ENCODE measurements at places on chromosomes 2 and 18. TPM values are rescaled to one million over a fixed set of nuclear protein-coding genes. Genes with fewer than 3 reads are reported as not detected.
A peak's percentile ranks its signal among the peaks of the same experiment; 100 is the strongest.

- DNase-seq = peak; percentile 51
- no peaks in the 10 kb centered on the region for H3K27me3 ChIP-seq
- H3K4me1 ChIP-seq = no peaks in the 10 kb centered on the region
- H3K27ac ChIP-seq = peak overlapping the region; percentile 27
- no peaks in the 10 kb centered on the region for H3K36me3 ChIP-seq
Measured at GRCh38 chr2:26735097-26735496, 29.0 kb upstream of the SLC35F6 start.

DNA sequence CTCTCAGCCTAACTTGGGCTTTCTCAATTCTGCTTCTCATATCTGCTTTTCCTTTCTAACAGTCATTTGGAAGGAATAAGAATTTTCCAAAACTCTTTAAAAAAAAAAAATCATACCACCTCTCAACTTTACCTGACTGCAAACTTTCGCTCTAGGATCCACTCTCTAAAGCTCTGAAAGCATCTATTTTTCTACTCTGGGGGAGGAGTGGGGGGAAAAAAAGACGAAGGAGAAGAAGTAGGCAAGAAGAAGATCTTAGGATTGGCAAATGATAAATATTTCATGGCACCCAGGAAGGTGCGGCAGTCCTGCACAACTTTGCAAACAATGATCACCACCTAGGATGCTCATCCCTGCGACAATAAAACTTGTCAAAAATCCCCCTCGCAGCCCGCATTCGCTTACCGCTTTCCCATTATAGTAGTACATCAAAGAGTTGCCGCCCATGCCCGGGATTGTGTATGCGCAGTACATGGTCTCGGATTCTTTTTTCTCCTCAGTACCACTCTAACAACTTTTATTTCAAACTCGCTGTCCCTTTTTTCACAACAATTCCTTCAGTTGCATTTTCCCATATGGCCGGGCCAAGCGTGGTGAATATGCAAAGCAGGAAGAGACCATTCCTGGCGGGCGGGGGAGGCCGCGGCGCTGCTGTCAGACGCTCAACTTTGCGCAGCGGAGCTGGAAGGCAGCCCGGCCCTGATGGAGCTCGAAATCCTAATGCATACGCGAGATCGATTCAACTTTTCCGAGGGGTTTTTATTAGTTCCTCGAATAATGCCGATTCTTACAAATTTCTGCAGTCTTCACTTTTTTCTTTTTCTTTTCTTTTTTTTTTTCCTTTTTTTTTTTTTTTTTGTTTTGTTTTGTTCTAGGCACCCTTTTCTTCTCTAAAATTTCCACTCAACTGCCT is 266.5 kb downstream of the TCF4 start:
- peaks cover 16% of the 10 kb centered on the region for H3K4me1 ChIP-seq
- H3K27me3 ChIP-seq = no peaks in the 10 kb centered on the region
- H3K36me3 ChIP-seq = no peaks in the 10 kb centered on the region
- DNase-seq = peak; percentile 91

GRCh38 chr2:61946666-61947065 is 41.2 kb downstream of the COMMD1 start:
- no peaks in the 10 kb centered on the region for H3K36me3 ChIP-seq
- no peaks in the 10 kb centered on the region for H3K27me3 ChIP-seq
- no peak overlapping the region for H3K27ac ChIP-seq
- H3K4me1 ChIP-seq = peaks cover 26% of the 10 kb centered on the region
- no peak for DNase-seq

GRCh38 chr2:67311536-67311935 is 85.6 kb upstream of the ETAA1 start:
- H3K27ac ChIP-seq = no peak overlapping the region
- H3K4me3 ChIP-seq = no peak overlapping the region
- H3K36me3 ChIP-seq = no peaks in the 10 kb centered on the region
- DNase-seq = no peak
- no peaks in the 10 kb centered on the region for H3K27me3 ChIP-seq

DNA sequence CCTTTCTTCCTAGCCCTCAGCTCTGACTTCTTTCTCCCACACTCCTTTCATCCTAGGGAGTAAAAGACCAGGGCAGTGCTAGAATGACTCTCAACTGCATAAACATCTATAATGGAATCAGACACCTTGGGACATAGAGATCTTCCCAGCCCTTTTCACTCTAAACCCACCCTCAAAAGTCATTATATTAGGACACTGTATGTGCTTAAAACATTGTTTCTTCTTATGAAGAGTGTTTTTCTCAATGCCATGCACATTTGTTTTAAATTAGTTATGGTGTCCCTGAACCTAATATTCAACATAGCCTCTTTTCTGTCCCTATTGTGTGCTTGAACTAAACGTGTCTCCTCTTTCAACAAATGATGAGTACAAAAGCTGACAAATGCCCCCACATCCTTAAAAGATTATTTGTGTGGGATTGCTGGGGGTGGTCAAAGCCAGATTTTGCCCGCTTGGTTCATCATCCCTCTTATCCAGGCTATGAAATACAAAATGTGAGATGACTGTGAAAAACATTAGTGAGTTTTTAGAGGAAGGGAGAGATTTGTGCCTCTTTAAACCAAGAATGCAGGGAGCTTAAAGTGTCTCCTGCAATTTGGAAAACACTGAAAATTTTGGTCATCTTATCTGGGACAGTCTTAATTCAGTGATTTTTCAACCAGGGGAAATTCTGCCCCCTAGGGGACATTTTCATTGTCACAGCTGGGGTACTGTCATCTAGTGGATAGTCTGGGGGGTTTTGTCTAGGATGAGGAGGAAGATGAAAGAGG is 29.0 kb downstream of the SERPINB5 start:
- H3K36me3 ChIP-seq = no peaks in the 10 kb centered on the region
- no peaks in the 10 kb centered on the region for H3K4me1 ChIP-seq
- no peak overlapping the region for H3K27ac ChIP-seq
- H3K4me3 ChIP-seq = no peak overlapping the region

DNA sequence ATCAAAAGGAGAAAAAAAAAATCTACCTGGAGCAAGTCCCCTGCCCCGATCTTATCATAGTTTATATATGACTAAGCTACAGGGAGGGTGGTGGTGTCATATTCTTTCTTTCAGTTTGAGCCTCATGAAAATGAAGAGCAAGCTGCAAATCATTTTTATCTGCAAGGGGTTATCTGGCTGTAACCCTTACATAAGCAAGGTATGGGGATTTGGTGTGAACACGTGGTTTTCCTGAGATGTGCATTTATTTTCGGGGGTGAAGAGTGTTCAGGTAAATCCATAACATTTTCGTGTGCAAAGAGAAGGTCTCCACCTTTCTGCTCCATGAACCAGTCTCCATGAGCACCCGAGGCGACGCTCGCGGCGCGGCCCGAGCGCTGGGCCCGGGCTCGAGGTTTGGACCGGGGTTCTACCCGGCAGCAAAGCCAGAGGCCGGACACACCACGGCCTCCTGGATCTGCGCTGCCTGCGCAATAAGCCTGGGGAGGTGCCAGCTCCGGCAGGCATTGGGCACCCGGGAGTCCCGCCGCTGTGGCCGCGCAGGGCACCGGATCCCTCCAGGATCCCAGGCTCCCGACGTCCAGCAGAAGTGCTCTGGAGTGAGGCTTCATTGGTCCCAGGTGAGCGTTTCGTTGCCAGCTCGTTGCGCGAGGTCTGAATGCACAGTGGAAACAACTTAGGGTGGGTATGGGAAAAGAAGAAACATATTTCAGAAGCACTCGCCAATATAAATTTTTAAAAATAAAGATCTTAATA is 36.1 kb upstream of the GPD2 start:
- H3K27me3 ChIP-seq = no peaks in the 10 kb centered on the region
- peak overlapping the region; percentile 70 for H3K4me3 ChIP-seq
- peak overlapping the region; percentile 95 for H3K27ac ChIP-seq
- DNase-seq = peak; percentile 82

- peak; percentile 50 for DNase-seq
- H3K27ac ChIP-seq = no peak overlapping the region
- H3K4me3 ChIP-seq = no peak overlapping the region
- H3K27me3 ChIP-seq = no peaks in the 10 kb centered on the region
- no peaks in the 10 kb centered on the region for H3K36me3 ChIP-seq
- H3K4me1 ChIP-seq = no peaks in the 10 kb centered on the region
Measured at GRCh38 chr2:81324046-81324445, 1019.5 kb upstream of the LRRTM1 start.

DNA sequence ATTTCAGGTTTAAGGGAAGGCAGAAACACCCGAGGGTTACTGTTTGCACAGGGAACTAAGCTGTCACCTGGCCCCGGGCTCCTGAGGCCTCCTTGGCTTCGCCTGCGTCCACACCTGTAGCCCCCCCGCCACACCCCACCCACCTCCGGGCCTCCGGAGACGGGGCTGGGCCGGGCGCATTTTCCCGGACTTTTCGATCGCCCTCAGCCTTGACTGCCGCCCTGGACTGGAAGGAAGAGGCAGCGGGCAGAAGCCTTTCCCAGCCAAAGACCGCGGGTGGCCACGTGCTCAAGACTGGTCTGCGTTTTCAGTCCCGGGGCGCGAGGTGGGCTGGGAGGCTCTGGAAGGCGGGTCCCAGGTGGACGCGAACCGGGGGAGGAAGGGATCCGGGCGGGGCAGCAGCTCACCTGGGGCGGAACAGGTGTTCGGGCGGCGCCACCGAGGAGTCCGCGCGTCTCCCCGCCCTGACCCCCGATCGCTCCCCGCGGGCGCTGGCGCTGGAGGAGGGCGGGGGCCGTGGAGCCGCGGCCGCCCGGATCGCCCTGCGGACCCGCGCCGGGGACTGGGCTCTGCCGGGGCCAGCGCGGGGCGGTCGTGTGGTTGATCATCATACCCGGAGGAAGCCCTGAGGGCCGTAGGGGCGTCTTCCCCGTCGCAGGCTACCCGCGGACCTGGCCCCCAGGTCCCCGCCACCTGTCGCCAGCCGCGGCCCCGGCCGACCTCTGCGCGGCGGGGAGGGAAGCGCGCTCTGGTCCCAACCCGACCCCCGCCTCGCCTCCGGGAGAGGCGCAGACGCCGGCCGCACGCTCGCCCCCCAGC is 3.2 kb downstream of the ID2 start:
- peak; percentile 91 for DNase-seq
- H3K36me3 ChIP-seq = no peaks in the 10 kb centered on the region
- H3K27ac ChIP-seq = peak overlapping the region; percentile 97
- H3K4me3 ChIP-seq = peak overlapping the region; percentile 68
- H3K4me1 ChIP-seq = no peaks in the 10 kb centered on the region
- H3K27me3 ChIP-seq = no peaks in the 10 kb centered on the region

DNA sequence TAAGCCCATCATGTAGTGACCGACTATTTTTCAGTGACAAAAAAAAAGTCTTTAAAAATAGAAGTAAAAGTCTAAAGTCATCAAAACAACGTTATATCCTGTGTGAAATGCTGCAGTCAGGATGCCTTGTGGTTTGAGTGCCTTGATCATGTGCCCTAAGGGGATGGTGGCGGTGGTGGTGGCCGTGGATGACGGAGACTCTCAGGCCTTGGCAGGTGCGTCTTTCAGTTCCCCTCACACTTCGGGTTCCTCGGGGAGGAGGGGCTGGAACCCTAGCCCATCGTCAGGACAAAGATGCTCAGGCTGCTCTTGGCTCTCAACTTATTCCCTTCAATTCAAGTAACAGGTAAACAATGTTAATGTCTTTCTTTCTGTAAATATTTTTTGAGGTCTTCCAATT is at the start of gene CD28:
TSS of gene CD28 (plus strand) at position 237 of the 400 bp plus-strand sequence. CDS start at position 295, 58 bp downstream.
- peaks cover 4% of the 10 kb centered on the region for H3K4me1 ChIP-seq
- no peak for DNase-seq
- no peak within 1 kb of the TSS for H3K27ac ChIP-seq
- no peaks in the 10 kb centered on the region for H3K36me3 ChIP-seq

DNA sequence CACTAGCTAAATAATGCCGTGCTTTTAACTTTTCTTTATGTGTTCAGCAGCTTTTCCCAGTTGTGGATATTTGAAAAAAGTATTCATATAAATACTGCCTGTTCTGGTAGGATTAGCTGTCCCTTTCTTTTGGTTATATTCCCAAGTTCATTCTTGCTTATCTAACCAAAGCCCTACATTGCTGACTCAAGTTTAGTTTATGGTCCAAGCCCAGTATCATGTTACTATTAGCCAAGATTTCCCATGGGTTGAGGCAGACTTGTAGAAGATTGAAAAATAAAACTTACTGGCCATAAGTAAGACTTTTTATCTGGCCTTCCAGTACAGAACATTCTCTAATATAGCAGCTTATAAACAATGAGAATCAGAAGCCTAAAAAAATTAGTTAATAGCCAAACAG is 49.7 kb upstream of the NFE2L2 start:
- H3K4me1 ChIP-seq = no peaks in the 10 kb centered on the region
- no peaks in the 10 kb centered on the region for H3K27me3 ChIP-seq
- no peak overlapping the region for H3K4me3 ChIP-seq
- no peaks in the 10 kb centered on the region for H3K36me3 ChIP-seq

DNA sequence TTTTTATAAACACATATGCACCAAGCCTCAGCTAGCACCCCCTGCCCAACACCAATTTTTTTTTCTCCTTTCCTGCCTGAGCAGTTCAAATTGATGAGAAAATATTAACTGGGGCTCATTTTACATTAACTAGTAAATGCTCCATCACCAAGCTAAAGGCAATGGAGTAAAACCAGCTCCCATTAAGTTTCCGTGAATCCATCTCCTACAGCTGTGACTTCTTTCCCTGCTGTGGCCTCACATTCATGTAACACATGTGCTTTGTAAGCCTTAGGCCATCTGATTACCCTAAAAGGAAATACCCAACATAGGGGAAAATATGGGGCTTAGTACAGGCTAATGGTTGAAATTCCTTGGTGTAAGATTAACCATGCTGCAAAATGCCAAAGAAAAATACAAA is 60.8 kb downstream of the DNER start:
- H3K4me3 ChIP-seq = no peak overlapping the region
- no peaks in the 10 kb centered on the region for H3K4me1 ChIP-seq
- no peaks in the 10 kb centered on the region for H3K36me3 ChIP-seq

- H3K27me3 ChIP-seq = no peaks in the 10 kb centered on the region
- peaks cover 3% of the 10 kb centered on the region for H3K4me1 ChIP-seq
- no peak overlapping the region for H3K4me3 ChIP-seq
- H3K27ac ChIP-seq = no peak overlapping the region
- no peak for DNase-seq
Measured at GRCh38 chr2:28063492-28063962, 173.0 kb downstream of the BABAM2 start.

DNA sequence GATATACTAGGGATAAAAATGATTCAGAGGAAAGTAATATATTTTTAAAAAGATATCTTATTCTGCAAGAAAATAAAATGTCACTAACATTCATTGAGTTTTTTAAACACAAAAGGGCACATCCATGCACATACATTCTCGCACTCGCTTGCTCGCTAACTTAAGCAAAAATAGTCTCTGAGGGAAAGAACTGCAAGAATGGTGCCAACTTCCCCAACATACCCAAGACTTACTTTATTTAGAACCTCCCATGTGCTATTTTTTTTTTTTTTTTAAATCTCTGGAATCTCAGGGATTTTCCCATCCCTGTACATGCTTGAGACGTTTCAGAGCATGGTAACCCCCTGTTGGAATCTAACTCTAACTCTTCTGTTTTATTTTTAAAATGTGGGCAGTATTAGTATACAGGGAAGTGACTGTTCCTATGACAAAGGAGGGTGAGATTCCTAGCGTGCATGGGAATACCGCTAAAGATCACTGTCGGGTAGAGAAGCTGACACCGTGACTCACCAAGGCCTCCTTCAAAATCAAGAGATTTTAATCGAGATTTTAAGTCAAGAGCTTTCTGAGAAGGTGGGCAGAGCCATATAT is 187.9 kb upstream of the ZEB2 start:
- H3K4me1 ChIP-seq = no peaks in the 10 kb centered on the region
- H3K4me3 ChIP-seq = no peak overlapping the region
- no peaks in the 10 kb centered on the region for H3K36me3 ChIP-seq

The TGFA gene
- 2.6 TPM for polyA plus RNA-seq

The HEATR5B gene
- polyA plus RNA-seq = 8.7 TPM

The RAD51AP2 gene
- polyA plus RNA-seq = 0.21 TPM

The CREG2 gene
- polyA plus RNA-seq = 2.6 TPM

The MRPL33 gene
- polyA plus RNA-seq = 311 TPM

The CDCA7 gene
- polyA plus RNA-seq = 4.9 TPM

The EVX2 gene
- polyA plus RNA-seq = 1.3 TPM

The CNPPD1 gene
- 49.4 TPM for polyA plus RNA-seq

Data from hepatocyte (in vitro differentiated cells).